RKO (cell line): ENCODE measurements at places on chromosomes 1 and 21.

GRCh38 chr1:226108935-226109828 lies 46.7 kb downstream of the H3-3A start:
- DNase-seq = no peak

- DNase-seq = peak; percentile 75
Observed at GRCh38 chr1:102191723-102192122, 195.0 kb upstream of the OLFM3 start.

DNA sequence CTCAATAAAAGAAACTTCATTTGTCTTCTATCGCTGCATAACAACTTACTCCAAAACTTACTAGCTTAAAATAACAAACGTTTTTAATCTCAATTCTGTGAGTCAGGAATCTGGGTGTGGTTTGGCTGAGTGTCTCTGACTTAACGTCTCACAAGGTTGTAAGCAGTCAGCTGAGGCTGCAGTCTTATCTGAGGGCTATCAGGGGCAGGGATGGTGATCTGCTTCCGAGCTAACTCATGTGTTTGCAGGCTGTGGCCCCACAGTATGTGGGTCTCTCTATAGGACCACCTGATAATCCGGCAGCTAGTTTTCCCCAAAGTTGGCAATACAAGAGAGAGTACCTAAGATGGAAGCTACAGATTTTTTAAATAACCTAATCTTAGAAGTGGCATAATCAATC lies 234.2 kb upstream of the FGGY start:
- no peak for DNase-seq

DNA sequence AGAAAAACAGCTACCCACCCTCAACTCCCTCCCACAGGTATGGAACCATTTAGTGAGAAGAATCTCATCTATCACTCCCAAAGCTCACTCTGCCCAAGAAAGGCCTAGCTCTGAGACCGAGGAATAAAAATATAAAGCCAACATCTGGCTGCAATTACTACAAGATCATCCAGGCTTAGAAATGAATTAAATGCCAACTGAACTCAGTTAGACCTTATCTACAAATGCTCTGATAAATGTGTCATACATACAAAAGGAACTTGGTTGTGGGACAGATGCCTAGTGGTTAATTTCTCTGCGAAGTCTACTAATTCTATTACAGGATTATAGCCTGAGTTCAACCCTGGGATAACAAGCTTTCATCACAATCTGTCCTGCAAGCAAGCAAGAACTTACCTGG lies 6.7 kb downstream of the ADIPOR1 start:
- no peak for DNase-seq

- DNase-seq = no peak
Observed at GRCh38 chr1:167116174-167116573, 22.3 kb downstream of the STYXL2 start.

DNA sequence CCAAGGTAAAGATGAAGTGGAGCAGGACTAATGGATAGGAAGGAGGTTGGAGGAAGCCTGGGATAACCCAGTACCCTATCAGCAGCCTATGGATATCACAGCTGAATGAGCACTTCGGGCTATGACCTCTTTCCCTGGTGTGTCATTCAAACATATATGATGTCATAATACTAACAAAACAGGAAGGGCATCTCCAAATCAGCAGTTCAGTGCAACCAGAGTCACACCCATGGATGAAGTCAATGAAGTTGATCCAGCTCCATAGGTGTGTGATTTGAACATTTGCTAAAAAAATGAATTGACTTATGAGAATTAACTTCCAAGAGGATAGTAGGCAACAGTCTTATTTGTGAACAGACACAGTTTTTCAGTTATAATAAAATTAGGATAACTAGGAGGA lies 1.7 kb upstream of the C1orf116 start:
- peak; percentile 20 for DNase-seq

- DNase-seq = no peak
Observed at GRCh38 chr1:112043901-112044300, 54.4 kb upstream of the KCND3 start.

DNA sequence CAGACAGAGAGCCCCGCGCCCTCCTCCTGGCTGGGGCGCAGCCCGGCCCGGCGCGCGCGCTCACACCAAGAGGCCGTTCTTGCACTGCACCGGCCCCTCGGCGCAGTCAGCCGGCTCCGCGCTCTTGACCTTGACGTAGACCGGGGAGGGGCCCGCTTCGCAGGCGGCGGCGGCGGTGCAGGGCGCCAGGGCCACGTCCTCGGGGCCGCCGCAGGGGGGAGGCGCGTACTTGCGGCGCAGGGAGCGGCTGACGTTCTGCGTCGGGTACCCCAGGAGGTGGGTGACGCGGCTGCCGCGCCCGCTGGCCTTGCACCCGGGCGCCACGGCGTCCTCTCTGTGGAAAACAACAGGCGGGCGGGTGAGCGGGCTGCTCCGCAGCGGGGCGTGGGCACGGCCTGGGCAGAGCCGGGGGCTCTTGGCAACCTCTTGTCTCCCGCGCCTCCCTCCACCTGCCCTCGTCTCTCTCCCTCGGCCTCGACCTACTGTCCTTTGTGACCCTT lies 7.7 kb downstream of the VSIG8 start:
- peak; percentile 76 for DNase-seq
